Right ventricle myocardium superior (tissue), 1 donor: ENCODE measurements at places on chromosomes 11 and 22.
A peak's percentile ranks its signal among the peaks of the same experiment; 100 is the strongest.

DNA sequence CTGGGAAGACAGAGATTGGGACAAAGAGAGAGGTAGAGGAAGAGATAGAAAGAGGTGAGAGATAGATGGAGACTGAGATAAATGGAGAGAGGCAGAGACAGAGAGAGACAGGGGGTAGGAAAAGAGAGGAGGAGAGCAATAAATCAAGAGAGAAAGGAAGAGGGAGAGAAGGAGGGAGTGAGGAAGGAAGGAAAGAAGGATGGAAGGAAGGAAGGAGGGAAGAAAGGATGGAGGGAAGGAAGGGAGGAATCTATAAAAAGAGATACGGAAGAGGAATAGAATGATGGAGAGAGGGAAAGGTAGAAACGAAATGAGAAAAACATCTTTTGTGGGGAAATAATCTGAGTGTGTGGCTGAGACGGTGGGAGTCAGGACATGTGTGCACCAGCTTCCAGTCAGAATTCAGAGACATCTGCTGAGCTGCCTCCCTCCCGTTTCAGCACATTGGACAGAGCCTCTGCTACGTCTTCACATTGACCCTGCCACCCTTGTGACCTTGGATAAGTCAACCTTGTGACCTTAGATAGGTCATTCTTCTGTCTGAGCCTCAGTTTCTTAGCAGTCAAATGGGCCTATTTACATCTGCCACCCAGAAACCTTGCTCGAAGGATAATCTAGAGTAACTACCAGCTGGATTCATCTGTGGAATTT lies 417.8 kb downstream of the MIAT start:
- DNase-seq = no peak

GRCh38 chr22:23591201-23591791 lies 11.2 kb upstream of the IGLL1 start:
- DNase-seq = peak; percentile 69

DNA sequence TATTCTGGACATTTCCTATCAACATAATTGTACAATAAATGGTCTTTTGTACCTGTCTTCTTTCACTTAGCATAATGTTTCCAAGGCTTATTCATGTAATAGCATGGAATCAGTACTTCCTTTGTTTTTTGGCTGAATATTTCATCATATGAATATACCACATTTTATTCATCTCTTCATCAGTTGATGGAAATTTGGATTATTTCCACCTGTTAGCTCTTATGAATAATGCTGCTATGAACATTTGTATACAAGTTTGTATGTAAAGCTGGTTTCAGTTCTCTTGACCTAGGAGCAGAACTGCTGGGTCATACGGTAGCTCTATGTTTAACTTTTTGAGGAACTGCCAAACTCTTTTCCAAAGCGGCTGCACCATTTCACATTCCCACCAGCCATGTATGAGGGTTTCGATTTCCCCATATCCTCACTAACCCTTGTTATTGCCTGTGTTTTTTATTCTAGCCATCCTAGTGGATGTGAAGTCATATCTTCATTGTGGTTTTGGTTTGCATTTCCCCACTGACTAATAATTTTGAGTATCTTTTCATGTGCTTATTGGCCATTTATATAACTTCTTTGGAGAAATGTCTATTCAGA lies 20.9 kb downstream of the EXT2 start:
- no peak for DNase-seq

DNA sequence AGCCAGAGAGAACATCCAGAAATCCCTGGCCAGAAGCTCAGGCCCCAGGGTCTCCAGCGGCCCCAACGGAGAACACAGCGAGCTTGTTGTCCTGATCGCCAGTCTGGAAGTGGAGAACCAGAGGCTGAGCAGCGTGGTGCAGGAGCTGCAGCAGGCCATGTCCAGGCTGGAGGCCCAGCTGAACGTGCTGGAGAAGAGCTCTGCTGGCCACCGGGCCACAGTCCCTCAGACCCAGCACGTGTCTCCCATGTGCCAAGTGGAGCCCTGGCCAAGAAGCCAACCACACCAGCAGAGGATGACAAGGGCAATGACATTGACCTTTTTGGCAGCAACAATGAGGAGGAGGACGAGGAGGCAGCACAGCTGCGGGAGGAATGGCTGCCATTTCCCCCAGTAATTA lies 20.6 kb upstream of the SCGB1D1 start:
- peak; percentile 62 for DNase-seq

DNA sequence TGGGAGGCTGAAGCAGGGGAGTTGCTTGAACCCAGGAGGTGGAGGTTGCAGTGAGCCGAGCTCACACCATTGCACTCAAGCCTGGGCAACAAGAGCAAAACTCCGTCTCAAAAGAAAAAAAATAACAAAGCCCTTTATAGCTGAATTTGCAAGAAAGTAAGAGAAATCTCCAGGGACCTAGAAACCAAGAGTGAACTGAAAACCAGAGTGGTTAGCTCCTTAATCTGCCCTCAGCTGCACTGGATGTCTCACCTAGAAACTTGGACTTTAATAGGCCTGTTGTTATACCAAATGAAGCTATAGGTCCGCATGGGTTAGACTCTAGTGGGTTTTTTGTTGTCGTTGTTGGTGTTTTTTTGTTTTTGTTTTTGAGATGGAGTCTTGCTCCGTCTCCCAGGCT lies 4.1 kb downstream of the NEU3 start:
- DNase-seq = no peak

DNA sequence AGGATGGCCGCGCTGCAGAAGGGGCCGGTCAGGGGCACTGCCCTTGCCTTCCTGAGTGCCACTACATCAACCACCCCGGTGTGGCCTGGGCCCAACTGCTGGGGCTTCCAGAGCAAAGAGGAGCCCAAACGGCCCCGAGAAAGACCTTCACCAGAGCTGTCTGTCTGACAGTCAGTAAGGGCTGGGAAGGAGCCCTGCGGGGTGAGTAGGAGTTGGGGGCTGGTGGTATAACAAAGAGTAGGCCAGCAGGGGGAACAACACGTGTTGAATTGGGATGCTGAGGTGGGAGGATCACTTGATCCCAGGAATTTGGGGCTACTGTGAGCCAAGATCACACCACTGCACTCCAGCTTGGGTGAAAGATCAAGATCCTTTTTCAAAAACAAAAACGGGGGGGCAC lies 3.9 kb downstream of the GSTT4 start:
- DNase-seq = no peak

DNA sequence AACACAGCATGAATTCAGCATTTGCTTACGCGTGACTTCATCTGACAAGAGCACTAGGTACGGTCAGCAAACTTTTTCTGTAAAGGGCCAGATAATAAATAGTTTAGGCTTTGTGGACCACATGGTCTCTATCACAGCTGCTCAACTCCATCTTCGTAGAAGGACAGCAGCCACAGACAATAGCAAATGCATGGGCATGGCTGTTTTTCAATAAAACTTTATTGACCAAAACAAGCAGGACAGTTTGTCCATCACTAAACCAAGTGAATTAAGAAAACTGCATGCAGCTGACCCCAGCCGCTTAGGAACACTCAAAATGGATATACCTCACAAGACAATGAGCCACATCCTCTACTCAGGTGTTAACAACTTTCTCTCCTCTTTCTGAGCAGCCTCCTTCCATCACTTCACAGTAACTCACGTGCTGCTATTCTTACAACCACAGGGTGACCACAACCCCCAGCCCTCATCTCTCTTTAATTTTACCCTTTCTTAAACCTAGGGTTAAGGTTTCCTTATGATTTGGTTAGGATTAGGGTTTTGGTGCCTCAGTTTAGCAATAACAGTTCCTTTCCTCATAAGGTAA lies 22.7 kb upstream of the ARHGAP32 start:
- DNase-seq = no peak

GRCh38 chr22:36386900-36387708 lies 663 bp downstream of the MYH9 start:
- DNase-seq = peak; percentile 91

GRCh38 chr11:69889400-69890318 lies 70.4 kb upstream of the FGF3 start:
- peak; percentile 25 for DNase-seq

- no peak for DNase-seq
Measured at GRCh38 chr22:43269246-43269645, 73.9 kb downstream of the SCUBE1 start.

GRCh38 chr11:76975513-76975912 lies 58.7 kb upstream of the B3GNT6 start:
- no peak for DNase-seq

DNA sequence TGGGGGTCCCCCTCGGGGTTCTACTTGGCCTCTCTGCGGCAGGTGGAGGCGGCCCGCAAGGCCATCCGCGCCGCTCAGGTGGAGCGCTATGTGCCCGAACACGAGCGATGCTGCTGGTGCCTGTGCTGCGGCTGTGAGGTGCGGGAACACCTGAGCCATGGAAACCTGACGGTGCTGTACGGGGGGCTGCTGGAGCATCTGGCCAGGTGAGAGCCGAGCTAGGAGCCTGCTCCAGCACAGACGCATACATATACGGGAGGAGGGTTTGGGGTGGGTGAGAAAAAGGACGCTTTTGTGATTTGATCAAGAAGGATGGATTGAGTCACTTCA lies 415 bp downstream of the CENATAC start:
- DNase-seq = no peak

DNA sequence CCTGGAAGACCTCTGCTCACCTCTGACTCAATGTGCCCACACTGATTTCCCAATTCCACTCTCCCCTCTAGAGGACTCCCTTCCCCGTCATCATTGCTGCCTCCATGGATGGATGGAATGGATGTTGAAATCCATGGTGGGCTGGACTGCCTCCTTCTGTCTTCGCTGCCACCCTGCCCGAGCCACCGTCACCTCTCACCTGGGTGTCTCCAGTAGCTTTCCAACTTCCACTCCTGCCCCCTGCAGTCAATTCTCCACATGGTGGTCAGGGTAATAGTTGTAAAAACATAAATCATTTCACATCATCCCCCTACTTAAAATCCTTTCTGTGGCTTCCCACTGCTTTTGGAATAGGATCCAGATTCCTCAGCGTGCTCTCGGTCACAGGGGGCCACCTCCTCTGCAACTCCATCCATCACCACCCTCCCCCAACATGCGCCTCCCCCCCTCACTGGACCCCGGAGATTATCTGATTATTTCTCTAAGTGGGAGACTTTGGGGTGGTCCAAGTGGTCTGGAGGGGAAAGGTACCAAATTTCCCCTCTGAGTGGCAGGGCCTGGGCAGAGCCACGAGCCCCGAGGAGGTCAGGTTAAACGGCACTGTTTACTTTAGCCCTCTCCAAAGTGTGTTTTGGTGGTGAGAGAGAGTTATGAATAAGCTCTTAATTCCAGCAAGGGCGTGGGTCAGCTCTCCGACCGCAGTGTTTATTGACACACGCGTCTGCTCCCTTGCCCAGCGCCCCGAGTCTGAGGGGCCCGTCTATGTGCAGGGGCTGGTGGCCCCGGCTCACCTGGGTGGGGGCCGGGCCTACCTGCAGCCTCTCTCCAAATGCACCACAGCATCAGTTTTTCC lies 313.7 kb downstream of the MN1 start:
- DNase-seq = no peak

DNA sequence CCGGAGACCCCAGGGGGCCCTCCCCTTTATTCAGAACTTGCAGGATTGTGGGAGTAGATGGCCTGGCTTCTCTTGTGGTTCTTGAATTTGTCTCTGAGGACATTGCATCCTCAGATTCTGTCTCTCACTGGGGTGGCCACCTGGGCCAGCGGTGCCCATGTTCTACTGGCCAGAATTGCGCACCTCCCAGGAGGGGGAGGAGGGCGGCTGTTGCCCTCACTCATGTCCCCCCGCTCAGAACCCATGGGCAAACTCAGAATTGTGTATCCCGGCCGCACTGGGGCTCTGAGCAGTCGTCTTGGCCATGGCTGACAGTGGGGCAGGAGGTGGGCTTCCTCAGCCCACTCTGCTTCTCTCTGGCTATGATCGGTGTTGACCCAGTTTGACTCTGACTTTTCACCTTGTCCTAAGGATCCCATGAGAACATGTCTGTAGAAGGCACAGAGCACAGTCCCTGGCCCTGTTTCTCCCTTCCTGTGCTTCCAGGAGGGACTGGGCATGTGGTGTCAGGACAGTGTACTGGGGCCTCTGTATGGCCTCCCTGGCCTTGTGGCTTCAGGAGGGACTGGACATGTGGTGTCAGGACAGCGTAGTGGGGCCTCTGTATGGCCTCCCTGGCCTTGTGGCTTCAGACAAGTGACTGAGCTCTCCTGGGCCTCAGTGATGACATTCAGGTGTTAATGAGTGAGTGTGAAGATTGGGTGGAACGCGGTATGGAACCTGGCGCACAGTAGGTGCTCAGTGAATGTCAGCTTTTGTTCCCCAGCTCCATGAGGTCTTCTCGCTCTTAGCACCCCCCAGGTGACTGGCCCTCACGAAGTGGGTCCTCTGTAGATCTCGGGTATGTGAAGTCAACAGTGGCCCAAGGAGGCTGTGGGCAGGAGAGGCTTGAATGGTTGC lies 99.3 kb downstream of the TBC1D22A start:
- DNase-seq = no peak

DNA sequence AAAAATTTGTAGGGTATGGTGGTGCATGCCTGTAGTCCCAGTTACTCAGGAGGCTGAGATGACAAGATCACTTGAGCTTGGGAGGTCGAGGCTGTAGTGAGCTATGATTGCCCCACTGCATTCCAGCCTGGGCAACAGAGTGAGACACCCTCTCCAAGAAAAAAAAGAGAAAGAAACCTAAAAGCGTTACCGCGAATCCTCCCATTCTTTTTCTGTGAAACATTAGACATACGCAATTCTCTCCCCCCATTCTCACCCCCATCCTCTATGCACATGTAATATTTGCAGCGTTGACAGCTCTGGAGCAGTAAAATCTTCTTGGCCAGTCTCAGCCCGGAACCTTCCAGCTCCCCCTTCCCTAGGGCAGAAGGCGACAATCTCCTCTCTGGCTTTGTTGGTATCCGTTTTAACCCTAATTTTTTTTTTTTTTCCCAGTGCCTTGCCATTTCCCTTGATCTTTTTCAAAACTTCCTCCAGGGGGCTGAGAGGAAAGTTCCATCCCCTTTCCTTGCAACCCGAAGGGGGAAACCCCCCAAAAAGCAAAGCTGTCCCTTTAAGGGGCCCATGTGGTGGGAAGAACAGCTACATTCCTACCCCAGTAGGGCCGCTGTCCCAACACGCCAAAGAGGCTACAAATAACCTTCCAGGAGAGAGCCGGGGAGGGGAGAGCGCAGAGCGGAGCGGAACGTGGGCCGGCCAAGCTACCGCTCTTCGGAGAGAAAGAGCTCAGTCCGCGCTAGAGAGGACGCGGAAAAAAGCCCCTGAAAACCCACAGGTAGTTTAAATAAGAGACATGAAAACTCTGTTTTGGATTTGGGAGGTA lies 1.9 kb downstream of the LRP4 start:
- DNase-seq = peak; percentile 75
